NCI-H526 treated with DMSO at 0.1 percent for 48 hours (cell line): ENCODE measurements at places on chromosomes 7 and 10.

DNA sequence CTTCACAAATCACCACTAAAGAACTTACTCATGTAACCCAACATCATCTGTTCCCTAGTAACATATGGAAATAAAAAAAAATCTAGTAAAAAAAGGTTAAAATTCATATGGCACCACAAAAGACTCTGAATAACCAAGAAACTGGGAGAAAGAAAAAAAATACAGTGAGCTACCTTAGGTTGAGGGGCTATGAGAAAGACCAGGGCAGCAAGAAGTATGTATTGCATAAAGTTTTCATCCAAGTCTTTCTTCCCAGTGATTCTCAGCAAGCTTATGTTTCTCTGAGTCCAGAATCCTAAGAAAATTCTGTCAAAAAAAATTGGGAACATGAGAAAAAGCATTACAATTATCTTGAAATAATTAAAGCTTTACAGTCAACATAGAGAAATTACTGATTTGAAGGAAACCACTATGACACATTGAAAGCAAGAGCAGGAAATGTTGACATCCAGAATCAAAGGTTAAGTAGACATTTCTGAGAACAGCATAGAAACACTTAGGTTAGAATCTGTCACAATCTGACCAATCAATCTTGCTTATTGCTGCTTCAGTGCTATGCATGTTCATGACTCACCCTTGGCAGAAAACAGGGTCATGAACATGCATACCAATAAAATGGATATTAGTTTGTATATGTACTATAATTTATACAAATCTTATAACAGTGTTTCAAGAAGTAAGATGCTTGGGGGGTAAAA lies 494.0 kb upstream of the POT1 start:
- no peak for DNase-seq

- DNase-seq, result no peak
Measured at GRCh38 chr10:102420181-102420713, 389 bp upstream of the FBXL15 start.

- no peak for DNase-seq
Measured at GRCh38 chr10:27437775-27438174, 66.3 kb upstream of the RAB18 start.

DNA sequence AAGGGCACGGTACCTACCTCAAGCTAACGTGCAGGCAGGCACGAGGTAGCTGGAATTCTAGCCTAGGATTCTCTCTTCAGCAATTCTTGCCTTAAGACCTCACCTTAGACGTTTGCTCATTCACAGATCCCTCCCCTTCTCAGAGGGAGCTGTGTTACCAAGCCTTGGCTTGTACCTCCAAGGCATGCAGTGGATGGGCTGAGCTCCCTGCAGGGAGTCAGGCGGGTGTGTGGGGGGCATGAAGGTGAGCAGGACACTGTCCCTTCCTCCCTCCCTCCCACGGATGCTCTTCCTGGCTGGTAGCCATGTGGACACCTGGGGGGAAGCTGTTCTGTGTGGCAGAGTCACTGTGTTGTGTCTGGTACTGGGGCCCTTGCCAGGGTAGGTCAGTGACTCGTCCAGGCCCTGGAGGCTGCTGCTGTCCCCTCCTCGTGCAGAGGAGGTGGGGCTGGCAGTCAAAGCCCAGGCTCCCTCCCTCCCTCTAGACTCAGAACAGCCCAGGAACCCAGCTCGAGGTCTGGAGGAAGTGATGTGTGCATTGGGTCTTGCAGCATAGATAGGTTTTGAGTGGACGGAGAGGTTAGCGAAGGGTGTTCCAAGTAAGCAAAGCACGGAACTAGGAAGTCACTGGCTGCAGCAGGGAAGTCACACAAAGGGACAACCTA lies 222.2 kb upstream of the SH2B2 start:
- DNase-seq, result no peak

GRCh38 chr7:144481833-144482232 lies 78.3 kb upstream of the NOBOX start:
- no peak for DNase-seq

DNA sequence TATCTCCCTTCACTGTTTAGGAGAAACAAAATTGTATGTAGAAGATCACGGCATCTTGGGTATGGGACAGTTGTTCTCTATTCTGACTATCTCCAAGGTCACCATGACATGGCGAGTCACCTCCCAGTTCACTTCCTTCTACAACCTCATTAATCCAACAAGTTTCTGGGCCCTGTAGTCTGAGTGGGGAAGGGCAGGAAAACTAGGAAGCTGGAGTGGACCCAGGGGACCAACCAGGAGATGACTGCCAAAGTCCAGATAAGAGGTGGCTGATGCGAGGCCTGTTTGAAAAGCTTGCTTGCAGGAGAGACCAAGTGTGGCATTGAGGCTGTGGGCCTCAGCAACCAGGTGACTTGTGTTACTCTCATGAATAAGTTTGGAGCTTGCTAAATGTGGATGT lies 584.9 kb downstream of the TNS3 start:
- no peak for DNase-seq

- no peak for DNase-seq
Measured at GRCh38 chr7:92010215-92010614, 69.6 kb downstream of the AKAP9 start.

- no peak for DNase-seq
Measured at GRCh38 chr10:70885481-70885880, 2.9 kb downstream of the PCBD1 start.

DNA sequence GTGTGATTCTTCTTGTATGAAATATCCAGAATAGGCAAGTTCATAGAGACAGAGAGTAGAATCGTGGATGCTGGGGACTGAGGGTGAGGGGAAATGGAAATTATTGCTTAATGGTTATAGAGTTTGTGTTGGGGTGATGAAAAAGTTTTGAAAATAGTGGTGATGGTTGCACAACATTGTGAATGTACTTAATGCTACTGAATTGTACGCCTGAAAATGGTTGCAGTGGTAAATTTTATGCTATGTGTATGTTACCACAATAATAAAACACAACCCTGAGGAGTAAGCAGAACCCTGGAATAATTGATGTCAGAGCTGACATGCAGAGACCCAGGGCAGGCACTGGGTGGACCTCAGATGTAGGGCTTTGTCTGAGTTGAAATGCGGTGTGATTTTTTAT lies 57.6 kb downstream of the TACR2 start:
- DNase-seq, result no peak

GRCh38 chr10:76644476-76644875 lies 993.1 kb downstream of the KCNMA1 start:
- no peak for DNase-seq

- no peak for DNase-seq
Measured at GRCh38 chr7:124058515-124058914, 25.6 kb upstream of the TMEM229A start.

GRCh38 chr7:119959811-119960210 lies 313.2 kb upstream of the KCND2 start:
- DNase-seq, result no peak

- DNase-seq, result no peak
Measured at GRCh38 chr7:149300620-149301285, 38.8 kb downstream of the ZNF783 start.

DNA sequence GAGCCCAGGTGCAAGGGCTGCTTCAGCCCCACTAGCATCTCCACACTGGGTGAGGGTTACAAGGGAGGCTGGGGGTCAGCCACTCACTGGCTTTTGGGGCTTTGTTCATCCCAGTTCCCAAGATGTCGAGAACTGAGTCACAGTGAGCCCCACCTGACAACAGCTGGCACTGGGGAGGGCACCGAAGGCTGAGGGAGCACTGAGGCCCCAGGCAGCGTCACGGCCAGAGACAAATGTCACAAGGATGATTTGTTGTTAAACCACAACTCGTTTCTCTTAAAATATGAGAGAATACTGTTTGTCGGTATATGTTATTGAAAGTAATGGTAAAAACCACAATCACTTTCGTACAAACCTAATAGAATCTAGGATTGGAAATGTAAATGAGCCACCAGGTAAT lies 219.9 kb downstream of the CELF2 start:
- no peak for DNase-seq

DNA sequence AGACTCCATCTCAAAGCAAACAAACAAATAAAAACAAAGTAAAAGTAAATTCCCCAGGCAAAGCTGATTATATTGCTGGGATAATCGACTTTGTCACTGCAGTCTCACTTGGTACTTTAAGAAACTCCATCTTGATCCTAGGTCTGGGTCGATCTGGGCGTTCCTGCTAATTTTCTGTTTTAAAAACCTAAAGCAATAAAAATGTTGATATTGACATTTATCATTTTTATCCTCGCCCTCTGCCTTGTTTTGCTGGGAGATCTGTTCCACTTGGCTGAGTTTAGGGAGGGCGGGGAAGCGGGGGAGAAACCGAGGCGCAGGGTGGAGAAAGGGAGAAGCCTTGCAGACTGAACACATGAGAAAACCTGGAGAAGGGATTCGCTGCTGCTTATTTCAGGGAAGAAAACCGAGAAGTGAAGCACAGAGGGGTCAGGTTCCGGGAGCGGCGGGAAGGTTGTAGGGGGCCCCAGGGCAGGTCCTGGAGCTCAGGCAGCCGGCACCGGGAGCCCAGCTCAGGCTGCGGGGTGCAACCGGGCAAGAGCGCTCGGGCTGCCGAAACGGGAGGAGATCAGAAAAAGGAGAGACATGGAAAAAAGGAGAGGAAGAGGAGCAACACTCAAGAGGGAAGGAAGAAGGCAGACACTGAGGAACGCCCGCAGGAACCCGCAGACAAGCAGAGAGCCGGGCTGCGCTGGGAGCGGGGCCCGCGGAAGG lies 27.3 kb upstream of the KMT2C start:
- peak; percentile 83 for DNase-seq

DNA sequence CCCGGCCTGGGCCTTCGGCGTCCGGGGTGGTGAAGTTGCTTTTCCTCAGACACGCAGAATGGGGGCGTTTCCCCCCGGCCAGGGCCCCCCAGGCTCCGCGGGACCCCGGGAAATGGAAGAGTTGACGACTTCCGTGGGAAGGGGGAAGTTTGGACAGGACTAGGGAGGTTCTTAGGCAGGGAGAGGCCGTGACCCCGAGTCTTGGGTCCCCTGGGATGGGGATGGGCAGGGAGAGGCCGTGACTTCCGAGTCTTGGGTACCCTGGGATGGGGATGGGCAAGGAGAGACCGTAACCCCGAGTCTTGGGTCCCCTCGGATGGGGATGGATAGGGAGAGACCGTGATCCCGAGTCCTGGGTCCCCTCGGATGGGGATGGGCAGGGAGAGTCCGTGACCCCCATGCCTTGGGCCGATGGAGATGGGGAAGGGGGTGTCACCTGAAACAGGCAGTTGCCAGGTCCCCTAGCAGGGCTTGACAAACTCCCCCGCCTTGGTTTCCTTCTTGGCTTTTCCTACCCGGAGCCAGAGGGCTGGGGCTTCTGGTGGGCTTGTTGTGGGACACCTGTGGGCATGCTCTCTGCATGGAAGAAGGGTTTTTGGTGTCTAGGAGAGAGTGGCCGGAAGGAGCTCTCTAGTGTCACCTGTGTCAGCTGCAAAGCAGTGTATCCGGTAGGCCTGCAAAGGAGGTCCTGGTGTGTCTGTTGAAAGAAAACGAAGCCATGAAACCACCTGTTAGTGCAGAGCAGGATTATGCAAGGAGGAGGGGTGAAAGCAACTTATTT lies 1.1 kb downstream of the TRRAP start:
- DNase-seq, result no peak
